Ascending aorta (tissue), 2 donors: ENCODE measurements at places on chromosomes 4 and X.
A peak's percentile ranks its signal among the peaks of the same experiment; 100 is the strongest.

DNA sequence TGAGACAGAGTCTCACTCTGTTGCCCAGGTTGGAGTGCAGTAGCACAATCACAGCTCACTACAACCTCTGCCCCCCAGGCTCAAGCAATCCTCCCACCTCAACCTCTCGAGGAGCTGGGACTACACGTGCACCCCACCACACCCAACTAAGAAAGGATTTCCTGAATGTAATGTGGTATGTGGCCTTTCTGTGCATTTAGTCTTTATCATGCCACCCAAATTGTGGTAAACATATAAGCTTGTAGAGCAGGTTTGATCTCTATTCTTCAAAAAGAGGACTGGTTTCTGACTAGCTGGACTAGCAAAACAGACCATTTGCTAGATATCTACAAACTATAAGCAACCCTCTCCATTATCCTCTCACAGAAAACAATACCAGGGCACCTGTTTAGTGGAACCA is 33.6 kb downstream of the ELOVL6 start:
- H3K36me3 ChIP-seq = no peaks in the 10 kb centered on the region
- H3K27ac ChIP-seq = no peak overlapping the region
- no peak overlapping the region for H3K4me3 ChIP-seq
- no peaks in the 10 kb centered on the region for H3K27me3 ChIP-seq

GRCh38 chr4:147822128-147822527 is 90.2 kb downstream of the ARHGAP10 start:
- H3K4me3 ChIP-seq = no peak overlapping the region
- no peaks in the 10 kb centered on the region for H3K27me3 ChIP-seq
- peak; percentile 80 for DNase-seq
- H3K4me1 ChIP-seq = peaks cover 55% of the 10 kb centered on the region
- H3K36me3 ChIP-seq = peaks cover 24% of the 10 kb centered on the region

DNA sequence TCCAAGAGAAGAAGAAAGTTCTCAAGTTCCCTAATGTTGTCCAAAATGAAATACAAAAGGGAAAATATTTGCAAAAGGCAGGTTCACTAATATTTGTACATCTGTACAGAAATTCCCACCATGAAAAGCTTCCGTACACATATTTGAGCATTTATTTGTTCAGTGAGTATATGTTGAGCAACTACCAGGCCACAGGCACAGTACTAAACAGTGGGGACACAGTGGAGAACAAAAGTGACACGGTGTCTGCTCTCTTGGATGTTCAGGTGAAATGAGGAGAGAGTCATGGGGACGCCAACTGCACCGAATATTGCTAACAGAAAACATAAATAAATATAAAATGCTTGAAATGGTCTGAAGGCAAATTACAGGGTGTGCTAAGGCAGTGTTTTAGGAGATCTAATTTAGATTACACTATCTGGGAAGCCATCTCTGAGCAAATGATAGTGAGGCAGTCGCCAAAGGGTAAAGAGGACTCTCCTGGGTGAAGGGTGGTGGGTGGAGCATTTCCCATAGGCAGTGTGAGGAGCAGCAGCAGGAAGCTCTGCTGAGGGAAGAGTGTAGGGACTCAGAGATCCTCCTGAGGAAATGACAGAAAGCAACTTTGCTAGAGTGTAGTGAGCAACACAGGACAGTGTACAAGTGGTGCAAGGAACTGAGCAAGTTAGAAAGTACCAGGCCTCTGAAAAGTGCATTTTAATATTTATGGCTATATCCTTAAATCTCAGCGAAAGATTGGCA is 375.2 kb downstream of the GALNTL6 start:
- no peak for DNase-seq
- H3K4me3 ChIP-seq = no peak overlapping the region
- H3K4me1 ChIP-seq = no peaks in the 10 kb centered on the region
- no peaks in the 10 kb centered on the region for H3K36me3 ChIP-seq
- H3K27me3 ChIP-seq = no peaks in the 10 kb centered on the region
- no peak overlapping the region for H3K27ac ChIP-seq

DNA sequence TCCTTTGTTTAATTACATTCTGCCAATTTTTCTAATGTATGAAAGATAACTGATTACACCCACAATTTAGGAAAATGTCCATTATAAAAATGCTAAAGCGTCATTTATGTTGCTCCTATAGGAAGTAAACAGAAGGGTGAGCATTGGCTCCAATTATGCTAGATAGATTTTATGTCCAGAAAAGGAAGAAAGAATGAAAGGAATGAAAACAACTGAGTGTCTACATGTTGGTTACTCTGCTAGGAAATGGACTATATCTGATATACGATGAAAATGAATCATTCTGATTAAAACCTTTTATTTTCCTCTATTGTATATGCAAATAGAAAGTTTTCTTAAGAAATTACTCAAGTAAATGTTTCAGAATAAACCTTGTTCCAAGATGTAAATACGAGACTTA is 1.6 kb downstream of the ENAM start:
- DNase-seq = no peak
- no peaks in the 10 kb centered on the region for H3K36me3 ChIP-seq
- H3K27ac ChIP-seq = no peak overlapping the region
- no peak overlapping the region for H3K4me3 ChIP-seq

- H3K27ac ChIP-seq = no peak overlapping the region
- H3K27me3 ChIP-seq = no peaks in the 10 kb centered on the region
- no peaks in the 10 kb centered on the region for H3K4me1 ChIP-seq
- no peak for DNase-seq
Measured at GRCh38 chr4:58514299-58514698, 1404.1 kb upstream of the IGFBP7 start.

DNA sequence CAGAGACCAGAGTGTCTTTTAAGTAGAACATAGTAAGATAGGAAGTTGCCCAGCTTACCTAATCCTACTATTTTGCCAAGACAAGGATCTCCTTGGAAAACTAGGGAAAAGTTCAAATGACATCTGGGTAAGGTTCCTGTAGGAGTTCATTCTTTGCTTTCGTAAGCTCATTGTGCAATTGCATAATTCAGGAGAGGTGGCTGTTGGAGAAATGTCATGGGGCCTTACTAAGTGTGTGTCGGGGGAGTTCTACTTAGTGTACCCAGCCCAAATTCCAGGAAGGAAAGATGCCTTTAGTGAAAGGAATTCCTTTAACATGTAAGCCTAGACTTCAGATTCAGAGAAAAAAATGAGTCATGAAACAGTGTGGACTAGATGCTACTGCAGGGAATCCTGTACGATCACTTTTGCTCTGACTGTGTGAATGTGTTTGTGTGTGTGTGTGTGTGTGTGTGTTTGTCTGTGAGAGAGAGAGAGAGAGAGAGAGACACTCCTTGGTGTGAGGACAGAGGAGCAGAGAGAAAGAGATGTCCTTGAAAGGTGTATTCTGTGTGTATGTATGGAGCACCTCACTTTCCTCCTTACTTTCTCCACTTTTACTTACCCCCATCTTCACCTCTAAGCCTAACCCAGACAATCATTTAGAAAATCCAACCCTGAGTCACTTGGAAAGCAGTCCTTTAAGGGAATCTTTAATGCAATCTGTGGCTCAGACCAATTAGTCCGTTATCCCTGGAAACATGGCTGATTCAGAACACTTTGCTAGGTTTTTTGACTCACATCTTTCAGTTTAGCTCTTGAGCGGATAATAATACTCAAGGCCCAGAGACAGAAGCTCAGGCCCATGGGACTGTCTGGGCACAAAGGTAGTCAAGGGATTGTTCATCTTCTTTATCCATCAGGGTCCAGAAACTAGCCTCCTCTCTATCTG is 114.5 kb upstream of the ACSL4 start:
- DNase-seq = no peak
- peaks cover 8% of the 10 kb centered on the region for H3K4me1 ChIP-seq
- no peaks in the 10 kb centered on the region for H3K27me3 ChIP-seq
- H3K36me3 ChIP-seq = no peaks in the 10 kb centered on the region
- no peak overlapping the region for H3K4me3 ChIP-seq
